ENCODE measurements at places on chromosomes 2 and 18.

GRCh38 chr2:11798701-11799435 lies 52.4 kb downstream of the LPIN1 start:
- DNase-seq = no peak

- DNase-seq = no peak
These were observed 39.5 kb upstream of the MCFD2 start for GRCh38 chr2:46954951-46955571.

- DNase-seq = no peak
These were observed 225.0 kb downstream of the TTC32 start for GRCh38 chr2:19676770-19677169.

DNA sequence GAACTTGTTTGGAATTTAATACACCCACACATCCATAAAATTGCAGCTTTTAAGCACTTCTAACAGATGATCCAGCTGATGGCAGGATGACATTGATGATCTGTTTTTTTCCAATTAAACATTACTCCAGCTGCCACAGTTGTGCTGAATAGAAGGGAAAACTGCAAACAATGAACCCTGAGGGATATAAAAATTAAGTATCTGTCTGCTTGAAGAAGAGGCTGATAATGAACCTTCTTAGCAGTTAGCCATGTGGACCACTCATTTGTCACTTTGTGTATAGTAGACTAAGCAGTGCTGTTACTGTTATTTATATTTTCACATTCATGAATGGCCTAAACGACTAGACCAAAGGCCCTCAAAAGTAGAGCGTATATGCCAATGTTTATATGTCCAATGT lies 1201.0 kb upstream of the LRRTM1 start:
- DNase-seq = no peak

- DNase-seq = no peak
These were observed 158.6 kb downstream of the ZNF804A start for GRCh38 chr2:184756885-184757284.

DNA sequence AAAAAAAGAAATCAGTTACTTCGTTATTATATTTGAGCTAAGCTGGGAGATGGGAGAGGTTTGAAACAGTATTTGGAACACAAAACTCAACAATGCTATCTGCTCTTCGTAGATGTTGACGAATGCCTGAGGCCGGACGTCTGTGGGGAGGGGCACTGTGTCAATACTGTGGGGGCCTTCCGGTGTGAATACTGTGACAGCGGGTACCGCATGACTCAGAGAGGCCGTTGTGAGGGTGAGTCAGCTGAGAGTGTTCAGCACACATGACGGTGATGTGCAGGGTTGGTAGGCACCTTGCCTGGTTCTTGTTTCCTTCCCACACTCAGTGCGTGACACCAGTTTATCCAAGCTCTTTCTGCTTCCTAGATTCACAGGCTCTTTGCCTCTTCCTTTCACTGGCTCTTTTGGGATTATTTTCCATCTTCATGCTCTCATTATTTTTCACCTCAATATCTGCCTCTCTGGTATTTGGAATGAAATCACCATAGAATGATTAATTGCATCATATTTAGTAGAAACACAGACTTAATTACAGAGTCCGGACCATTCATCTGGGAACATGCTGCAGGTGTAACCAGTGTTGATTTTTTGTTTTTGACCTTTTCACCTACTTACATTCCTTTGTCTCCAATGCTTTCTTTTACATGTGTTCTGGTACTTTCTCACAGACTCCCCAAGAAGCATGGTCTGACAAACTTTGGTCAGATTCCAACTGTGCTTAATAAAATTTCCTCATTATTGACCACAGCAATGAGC lies 200.6 kb upstream of the RASGRP3 start:
- DNase-seq = no peak

GRCh38 chr18:248053-248452 lies 19.8 kb downstream of the THOC1 start:
- no peak for DNase-seq

GRCh38 chr2:205686783-205687640 lies 4.7 kb downstream of the NRP2 start:
- DNase-seq = no peak

GRCh38 chr18:1708006-1708405 lies 803.3 kb downstream of the ADCYAP1 start:
- DNase-seq = no peak

DNA sequence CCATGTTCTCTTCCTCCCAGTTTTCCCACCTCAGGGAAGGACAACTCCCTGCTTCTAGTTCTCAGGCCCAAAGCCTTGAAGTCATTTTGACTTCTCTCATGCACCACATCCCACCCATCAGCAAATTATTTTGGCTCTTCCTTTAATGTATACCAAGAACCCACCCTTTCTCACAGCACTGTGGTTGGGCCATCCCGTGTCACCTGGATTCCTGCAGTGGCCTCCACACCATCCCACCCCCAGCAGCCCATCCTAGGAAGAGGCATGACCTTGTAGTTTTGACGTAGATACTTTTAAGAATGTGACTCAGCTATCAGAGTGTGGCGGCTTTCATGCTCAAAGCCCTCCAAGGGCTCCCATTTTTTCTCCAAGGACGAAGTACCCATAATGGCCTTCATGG lies 25.6 kb upstream of the CCDC68 start:
- DNase-seq = no peak

- no peak for DNase-seq
These were observed 319.8 kb downstream of the TDRD15 start for GRCh38 chr2:21443494-21444105.

Measured in activated naive CD4-positive, alpha-beta T cell (primary cell).